ENCODE measurements at places on chromosomes 5 and 9. TPM values are rescaled to one million over a fixed set of nuclear protein-coding genes. Genes with fewer than 3 reads are reported as not detected.

The PCDHA10 gene
- total RNA-seq = not detected

DNA sequence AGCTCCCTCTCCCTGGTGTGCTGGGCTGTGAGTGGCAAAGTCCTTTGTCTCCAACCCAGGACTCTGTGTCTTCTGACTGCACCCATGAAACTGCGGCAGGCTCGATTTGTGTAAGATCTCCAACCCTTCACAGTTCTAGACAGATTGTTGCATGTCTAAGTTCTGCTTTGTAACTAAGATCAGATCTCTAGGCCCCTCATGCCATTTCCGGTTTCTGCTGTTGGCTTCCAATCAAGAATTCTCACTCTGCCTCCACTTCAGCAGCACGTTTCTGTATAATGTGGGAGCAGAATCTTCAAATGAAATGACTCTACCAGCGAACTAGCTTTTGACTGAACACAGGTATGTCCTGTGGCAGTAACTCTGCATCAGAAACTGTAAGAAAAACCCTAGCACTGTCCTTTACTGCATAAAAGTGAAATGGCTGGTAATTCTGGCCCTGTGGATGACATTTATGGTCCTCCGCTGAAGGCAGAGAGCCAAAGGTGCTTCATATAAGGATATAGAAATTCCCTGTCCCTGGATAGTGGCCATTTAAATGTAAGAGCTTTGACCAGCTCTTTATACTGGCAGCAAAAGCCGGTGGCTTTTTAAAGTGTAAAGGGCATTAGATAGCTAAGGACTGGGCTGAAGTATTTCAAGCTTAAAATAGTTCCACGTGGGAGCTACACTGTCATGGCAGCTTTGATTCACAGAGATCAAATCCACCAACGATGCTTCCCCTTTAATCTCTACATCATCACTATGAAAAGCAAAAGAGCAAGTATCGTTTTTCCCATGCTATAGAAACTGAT, 319.0 kb upstream of the CDH6 start:
- no peaks in the 10 kb centered on the region for H3K4me1 ChIP-seq
- DNase-seq = no peak
- H3K27ac ChIP-seq = no peak overlapping the region
- no peaks in the 10 kb centered on the region for H3K27me3 ChIP-seq
- no peaks in the 10 kb centered on the region for H3K36me3 ChIP-seq

The LHX3 gene
- total RNA-seq = not detected

GRCh38 chr5:54927097-54927746, 58.2 kb downstream of the ESM1 start:
- H3K27me3 ChIP-seq = no peaks in the 10 kb centered on the region
- H3K4me1 ChIP-seq = no peaks in the 10 kb centered on the region
- H3K36me3 ChIP-seq = no peaks in the 10 kb centered on the region
- no peak overlapping the region for H3K27ac ChIP-seq
- H3K4me3 ChIP-seq = no peak overlapping the region

DNA sequence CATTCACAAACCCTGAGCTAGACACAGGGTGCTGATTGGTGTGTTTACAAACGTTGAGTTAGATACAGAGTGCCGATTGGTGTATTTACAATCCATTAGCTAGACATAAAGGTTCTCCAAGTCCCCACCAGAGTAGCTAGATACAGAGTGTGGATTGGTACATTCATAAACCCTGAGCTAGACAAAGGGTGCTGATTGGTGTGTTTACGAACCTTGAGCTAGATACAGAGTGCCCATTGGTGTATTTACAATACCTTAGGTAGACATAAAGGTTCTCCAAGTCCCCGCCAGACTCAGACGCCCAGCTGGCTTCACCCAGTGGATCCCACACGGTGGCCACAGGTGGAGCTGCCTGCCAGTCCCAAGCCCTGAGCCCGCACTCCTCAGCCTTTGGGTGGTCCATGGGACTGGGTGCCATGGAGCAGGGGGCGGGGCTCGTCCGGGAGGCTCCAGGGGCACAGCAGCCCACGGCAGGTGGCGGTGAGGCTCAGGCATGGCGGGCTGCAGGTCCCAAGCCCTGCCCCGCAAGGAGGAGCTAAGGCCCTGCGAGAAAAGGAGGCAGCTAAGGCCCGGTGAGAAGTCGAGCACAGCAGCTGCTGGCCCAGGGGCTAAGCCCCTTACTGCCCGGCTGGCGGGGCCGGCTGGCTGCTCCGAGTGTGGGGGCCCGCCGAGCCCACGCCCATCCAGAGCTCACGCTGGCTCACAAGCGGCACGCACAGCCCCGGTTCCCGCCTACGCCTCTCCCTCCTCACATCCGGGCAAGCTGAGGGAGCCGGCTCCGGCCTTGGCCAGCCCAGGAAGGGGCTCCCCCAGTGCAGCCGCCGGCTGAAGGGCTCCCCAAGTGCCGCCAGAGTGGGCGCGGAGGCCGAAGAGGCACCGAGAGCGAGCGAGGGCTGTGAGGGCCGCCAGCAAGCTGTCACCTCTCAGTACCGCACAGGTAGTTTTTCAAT, 1039.2 kb upstream of the CDH9 start:
- H3K36me3 ChIP-seq = no peaks in the 10 kb centered on the region
- no peaks in the 10 kb centered on the region for H3K4me1 ChIP-seq
- no peak for DNase-seq
- H3K27me3 ChIP-seq = no peaks in the 10 kb centered on the region
- no peak overlapping the region for H3K27ac ChIP-seq
- no peak overlapping the region for H3K4me3 ChIP-seq

- peaks cover 12% of the 10 kb centered on the region for H3K36me3 ChIP-seq
- H3K4me3 ChIP-seq = no peak overlapping the region
- H3K27me3 ChIP-seq = no peaks in the 10 kb centered on the region
- peaks cover 4% of the 10 kb centered on the region for H3K4me1 ChIP-seq
- no peak overlapping the region for H3K27ac ChIP-seq
Observed at GRCh38 chr5:36147681-36148080, 4.0 kb downstream of the LMBRD2 start.

GRCh38 chr5:119537704-119538103, 85.4 kb downstream of the HSD17B4 start:
- DNase-seq = no peak
- no peaks in the 10 kb centered on the region for H3K27me3 ChIP-seq
- H3K27ac ChIP-seq = no peak overlapping the region

The SREK1IP1 gene
- 7.4 TPM for total RNA-seq

DNA sequence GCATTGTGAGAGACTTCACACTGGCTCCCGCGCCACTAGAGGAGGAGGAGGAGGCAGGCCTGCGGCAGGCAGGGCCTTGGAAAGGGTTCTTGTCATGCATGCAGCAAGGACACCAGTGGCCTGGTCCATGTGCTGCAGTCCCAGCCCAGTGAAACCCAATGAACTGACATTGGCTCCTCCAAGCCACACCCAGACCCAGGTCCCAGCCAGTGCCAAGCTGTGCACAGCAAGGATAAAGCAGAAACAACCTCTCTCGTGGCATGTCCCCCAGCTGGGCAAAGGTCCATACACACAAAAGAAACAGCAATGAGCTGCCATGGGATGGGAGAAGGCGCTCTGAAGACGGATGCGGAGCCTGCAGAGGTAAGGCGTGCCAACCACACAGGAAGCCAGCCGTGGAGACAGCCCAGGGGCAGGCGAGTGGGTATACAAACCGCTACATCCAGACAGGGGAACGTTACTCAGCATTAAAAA, 89.2 kb downstream of the SEMA4D start:
- H3K27ac ChIP-seq = no peak overlapping the region
- H3K4me1 ChIP-seq = peaks cover 19% of the 10 kb centered on the region
- no peak overlapping the region for H3K4me3 ChIP-seq
- no peaks in the 10 kb centered on the region for H3K27me3 ChIP-seq

- H3K27ac ChIP-seq = no peak overlapping the region
- no peak overlapping the region for H3K4me3 ChIP-seq
- H3K36me3 ChIP-seq = no peaks in the 10 kb centered on the region
- H3K27me3 ChIP-seq = no peaks in the 10 kb centered on the region
- DNase-seq = peak; percentile 37
Observed at GRCh38 chr5:2894736-2895135, 143.3 kb upstream of the IRX2 start.

GRCh38 chr5:99317136-99317535, 388.3 kb upstream of the CHD1 start:
- H3K4me1 ChIP-seq = no peaks in the 10 kb centered on the region
- no peak for DNase-seq
- H3K36me3 ChIP-seq = no peaks in the 10 kb centered on the region
- H3K27ac ChIP-seq = no peak overlapping the region
- no peak overlapping the region for H3K4me3 ChIP-seq

- H3K36me3 ChIP-seq = no peaks in the 10 kb centered on the region
- H3K4me3 ChIP-seq = no peak overlapping the region
- no peak overlapping the region for H3K27ac ChIP-seq
Observed at GRCh38 chr9:30932226-30932625, 1452.2 kb upstream of the ACO1 start.

DNA sequence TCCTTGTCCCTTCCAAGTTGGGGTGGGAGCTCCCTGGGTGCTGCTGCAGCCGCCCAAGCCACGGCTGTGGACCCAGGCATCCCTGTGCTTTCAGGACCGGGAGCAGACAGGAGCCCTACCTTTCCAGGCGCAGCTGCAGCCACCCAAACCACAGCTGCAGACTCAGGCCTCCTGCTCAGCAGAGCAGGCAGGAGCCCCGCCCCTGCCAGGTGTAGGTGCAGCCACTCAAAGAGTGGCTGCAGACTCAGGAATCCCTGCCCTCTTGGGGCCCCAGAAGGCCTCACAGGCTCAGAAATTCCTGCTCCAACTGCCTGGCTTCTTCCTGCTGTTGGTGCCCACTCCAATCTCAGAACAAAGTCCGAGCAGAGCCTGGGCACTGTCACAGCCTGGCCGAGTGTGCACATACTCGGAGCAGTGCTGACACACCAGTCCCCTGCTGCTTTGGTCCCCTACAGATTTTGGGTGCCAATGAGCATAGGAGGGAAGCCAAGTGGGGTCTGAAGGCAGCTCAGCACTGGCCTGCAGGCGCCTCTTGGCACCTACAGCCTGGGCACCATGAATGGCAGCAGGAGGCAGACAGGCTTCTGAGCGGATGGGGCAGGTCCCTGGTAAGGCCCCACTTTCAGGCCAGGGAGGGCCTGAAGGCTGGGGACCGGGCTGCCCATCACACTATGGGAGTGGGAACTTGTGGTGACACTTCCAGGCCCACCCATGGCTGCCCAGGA, 6.0 kb upstream of the TESK1 start:
- H3K27me3 ChIP-seq = no peaks in the 10 kb centered on the region
- H3K4me3 ChIP-seq = no peak overlapping the region
- H3K36me3 ChIP-seq = no peaks in the 10 kb centered on the region
- H3K4me1 ChIP-seq = peaks cover 5% of the 10 kb centered on the region
- no peak for DNase-seq

The TICAM2 gene
- total RNA-seq = 22.1 TPM

DNA sequence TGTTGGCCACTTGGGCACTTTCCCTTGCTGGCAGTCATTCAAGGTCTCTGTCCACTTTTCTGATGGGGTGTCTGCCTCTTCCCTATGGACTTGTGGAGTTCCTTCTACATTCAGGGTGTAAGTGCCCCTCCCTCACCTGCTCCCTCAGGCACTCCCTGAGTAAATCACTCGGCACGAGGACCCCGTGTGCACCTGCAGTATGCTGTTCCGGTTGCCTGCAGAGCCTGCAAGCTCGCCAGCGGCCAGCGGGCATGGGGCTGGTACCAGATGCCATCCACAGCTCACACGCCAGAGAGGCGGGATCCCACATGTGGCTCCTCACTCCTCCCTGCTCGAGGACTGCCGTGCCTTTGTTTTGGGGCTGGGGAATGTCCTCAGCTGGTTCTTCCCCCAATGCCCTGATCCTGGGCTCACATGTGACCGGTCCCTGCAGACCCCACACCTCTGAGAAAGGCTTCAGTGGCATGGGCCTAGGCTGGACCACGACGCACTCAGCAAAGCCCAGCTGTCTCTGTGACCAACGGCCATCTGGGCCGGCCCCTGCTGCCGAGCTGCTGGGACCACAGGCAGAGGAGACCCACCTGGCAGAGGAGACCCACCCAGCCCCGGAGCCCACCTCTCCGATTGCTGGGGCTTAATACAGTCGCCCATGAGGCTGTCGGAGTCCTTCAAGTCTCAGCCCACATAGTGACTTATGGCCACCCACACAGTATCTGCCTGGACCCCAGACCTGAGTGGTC, 46.1 kb upstream of the CLPTM1L start:
- peaks cover 73% of the 10 kb centered on the region for H3K27me3 ChIP-seq
- H3K27ac ChIP-seq = no peak overlapping the region
- no peaks in the 10 kb centered on the region for H3K36me3 ChIP-seq
- DNase-seq = no peak

The PLCXD3 gene
- not detected for total RNA-seq

The ORM2 gene
- not detected for total RNA-seq

The TGFBI gene
- total RNA-seq = 172 TPM

DNA sequence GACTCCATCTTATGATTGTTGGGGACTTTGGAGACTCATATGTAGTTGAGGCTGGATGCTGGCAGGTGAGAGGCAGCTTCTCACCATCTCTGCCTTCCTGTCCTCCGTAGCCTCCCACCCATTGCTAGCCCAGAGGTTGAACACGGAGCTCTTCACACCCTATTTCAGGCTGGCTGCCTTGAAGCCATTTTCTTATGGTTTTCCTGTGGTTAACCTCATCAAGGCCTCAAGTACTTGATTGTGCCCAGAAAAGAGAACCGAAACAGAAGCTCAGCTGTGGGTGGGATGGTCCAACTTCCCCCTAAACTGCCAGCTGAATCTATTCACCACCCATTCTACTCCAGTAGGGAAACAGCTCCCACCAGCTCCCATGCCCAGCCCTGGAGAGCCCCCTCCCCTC, 102.9 kb downstream of the LIFR start:
- no peak overlapping the region for H3K4me3 ChIP-seq
- no peaks in the 10 kb centered on the region for H3K36me3 ChIP-seq
- H3K27ac ChIP-seq = no peak overlapping the region
- DNase-seq = no peak
- H3K27me3 ChIP-seq = no peaks in the 10 kb centered on the region
- H3K4me1 ChIP-seq = peaks cover 11% of the 10 kb centered on the region

DNA sequence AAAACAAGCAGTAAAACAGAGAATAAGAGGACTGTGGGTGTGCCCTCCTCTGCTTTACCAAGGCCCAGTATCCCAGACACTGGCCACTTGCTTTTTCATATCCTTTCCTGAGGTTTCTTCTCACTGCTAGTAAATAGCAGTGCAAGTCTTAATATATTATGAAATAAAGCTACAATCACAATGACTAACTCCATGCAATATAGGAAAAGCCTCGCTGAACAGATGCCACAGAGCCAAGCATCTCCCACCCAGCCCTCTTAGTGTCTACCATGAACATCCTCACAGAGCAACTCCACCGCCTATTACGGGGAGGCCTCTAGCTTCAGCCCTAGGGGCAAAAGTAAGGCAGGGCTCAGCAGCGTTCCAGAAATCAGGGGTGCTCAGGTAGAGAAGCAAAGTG, 130.7 kb upstream of the LHFPL2 start:
- H3K27me3 ChIP-seq = no peaks in the 10 kb centered on the region
- no peak for DNase-seq
- 0 out of 2 replicates have a peak, but pooled peaks cover 3% of the 10 kb centered on the region for H3K36me3 ChIP-seq
- H3K4me1 ChIP-seq = peaks cover 28% of the 10 kb centered on the region
- H3K4me3 ChIP-seq = no peak overlapping the region
- H3K27ac ChIP-seq = no peak overlapping the region

- H3K36me3 ChIP-seq = no peaks in the 10 kb centered on the region
- DNase-seq = no peak
- H3K27me3 ChIP-seq = peaks cover 3% of the 10 kb centered on the region
- no peak overlapping the region for H3K27ac ChIP-seq
Observed at GRCh38 chr5:133902511-133903118, 65.8 kb downstream of the C5orf15 start.

GRCh38 chr5:143172739-143173138, 230.7 kb downstream of the NR3C1 start:
- no peaks in the 10 kb centered on the region for H3K36me3 ChIP-seq
- no peaks in the 10 kb centered on the region for H3K27me3 ChIP-seq
- H3K4me3 ChIP-seq = no peak overlapping the region
- DNase-seq = no peak
- peaks cover 19% of the 10 kb centered on the region for H3K4me1 ChIP-seq

The ZNF454 gene
- total RNA-seq = not detected

GRCh38 chr9:114467910-114468309, 37.4 kb downstream of the WHRN start:
- H3K27ac ChIP-seq = no peak overlapping the region
- H3K27me3 ChIP-seq = no peaks in the 10 kb centered on the region
- H3K36me3 ChIP-seq = no peaks in the 10 kb centered on the region

The FAM221B gene
- not detected for total RNA-seq

All from SJSA1 (cell line).